Amniotic epithelial cell (primary cell): ENCODE measurements at places on chromosomes 7 and 10.
A peak's percentile ranks its signal among the peaks of the same experiment; 100 is the strongest.

- no peak for DNase-seq
Measured at GRCh38 chr10:124898471-124898870, 43.5 kb upstream of the ZRANB1 start.

DNA sequence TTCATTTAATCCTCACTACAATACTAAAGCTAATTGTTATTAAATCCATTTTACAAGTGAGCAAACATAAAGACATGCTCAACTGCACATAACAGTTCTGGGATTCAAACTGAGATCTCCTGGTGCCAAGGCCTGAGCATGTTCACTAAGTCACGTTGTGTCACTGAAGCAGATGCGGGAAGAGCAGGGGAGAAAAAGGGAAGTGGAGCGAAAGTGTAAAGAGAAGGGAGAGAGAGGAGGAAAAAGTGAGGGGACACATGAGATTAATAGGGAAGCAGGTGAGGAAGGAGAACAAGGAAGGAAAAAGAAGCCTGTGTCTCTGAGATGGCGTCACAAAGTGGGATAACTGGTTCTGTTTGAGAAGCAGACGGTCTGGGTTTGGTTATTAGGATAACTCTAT lies 38.9 kb upstream of the KAT6B start:
- no peak for DNase-seq

GRCh38 chr7:151540146-151540545 lies 20.5 kb upstream of the RHEB start:
- peak; percentile 32 for DNase-seq

DNA sequence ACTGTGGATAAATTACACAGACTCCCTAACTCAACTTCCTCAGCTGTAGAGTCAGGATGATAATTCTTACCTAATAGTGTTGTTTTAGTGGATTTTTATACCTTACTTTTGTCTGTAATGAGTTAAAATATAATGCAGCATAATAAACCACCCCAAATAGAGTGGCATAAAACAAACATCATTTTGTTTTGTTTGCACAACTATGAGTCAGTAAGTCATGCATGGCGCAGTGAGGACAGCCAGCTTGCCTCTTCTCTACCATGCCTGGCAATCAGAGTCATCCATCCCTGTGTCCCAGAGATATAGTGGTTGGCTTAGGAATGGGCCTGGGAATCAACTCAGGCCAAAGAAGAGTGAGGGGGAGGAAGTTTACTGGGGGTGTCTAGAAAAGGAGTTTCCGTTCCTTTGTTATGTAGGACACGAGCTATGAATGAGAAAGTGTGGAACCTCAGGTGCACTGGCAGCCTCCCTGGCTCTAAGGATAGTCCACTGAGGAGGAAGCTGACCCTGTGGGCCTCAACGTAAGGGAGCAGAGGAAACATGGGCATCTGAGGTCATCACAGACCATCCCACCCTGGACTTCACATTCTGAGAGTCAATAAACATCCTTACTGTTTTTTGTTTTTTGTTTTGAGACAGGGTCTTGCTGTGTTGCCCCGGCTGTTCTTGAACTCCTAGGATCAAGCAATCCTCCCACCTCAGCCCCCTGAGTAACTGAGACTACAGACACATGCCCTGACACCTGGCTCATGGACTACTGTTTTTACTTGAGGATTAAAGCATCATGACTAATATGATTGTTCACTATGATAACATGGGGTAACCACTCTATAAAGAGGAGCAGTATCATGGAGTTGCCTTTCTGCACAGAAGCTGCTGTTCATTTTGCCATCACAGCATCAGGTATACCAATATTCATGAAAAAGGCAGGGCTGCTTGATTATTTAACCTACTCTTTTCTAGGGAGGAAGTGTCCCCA lies 21.0 kb upstream of the GRB10 start:
- DNase-seq = peak; percentile 32

- peak; percentile 41 for DNase-seq
Measured at GRCh38 chr7:152351168-152351567, 84.6 kb downstream of the KMT2C start.

DNA sequence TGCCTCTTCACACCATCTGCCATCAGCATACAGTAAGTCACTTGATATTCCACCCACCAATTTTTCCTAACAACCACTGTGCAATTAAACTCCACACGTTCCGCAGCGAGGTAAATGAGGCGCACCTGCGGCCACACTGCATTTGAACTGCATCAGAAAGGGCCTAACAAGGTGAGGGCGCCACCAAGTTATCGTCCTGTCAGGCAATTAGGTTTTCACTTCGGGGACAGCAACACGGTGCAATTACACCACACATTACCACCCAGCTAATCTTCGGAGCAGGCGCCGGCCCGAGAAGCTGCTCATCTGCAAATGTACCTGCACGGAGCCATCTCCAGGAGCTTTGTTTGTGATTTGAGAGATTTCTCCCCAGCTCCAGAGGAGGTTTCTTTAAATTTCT lies 84.4 kb downstream of the EBF3 start:
- DNase-seq = no peak

DNA sequence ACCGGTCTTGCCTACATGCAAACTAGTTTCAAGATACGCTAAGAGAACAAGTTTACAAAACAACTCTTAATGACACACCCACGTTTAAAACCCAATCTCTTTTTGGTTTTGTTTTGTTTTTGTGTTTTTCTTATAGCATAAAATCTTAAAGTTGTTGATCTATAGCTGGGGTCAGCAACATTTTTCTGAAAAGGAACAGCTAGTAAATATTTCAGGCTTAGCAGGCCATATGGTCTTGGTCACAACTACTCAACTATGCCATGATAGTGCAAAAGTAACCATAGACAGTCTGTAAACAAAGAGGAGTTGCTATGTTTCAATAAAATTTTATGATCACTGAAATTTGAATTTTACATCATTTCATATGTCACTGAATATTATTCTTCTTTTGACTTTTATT lies 327.4 kb downstream of the AGMO start:
- no peak for DNase-seq

GRCh38 chr10:92081641-92082040 lies 158.1 kb downstream of the BTAF1 start:
- no peak for DNase-seq

- no peak for DNase-seq
Measured at GRCh38 chr10:31888442-31888841, 40.2 kb downstream of the ARHGAP12 start.

- DNase-seq = no peak
Measured at GRCh38 chr7:26159243-26159642, 7.2 kb downstream of the NFE2L3 start.

DNA sequence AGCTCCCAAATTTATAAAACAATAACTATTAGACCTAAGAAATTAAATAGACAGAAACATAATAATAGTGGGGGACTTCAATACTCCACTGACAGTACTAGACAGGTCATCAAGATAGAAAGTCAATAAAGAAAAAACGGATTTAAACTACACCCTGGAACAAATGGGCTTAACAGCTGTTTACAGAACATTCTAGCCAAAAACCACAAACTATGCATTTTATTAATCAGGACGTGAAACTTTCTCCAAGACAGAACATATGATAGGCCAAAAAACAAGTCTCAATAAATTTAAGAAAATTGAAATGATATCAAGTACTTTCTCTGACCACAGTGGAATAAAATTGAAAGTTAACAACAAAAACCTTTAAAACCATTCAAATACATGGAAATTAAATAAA lies 46.4 kb downstream of the ZNF680 start:
- no peak for DNase-seq

GRCh38 chr10:132428486-132428995 lies 31.5 kb downstream of the PWWP2B start:
- DNase-seq = no peak

DNA sequence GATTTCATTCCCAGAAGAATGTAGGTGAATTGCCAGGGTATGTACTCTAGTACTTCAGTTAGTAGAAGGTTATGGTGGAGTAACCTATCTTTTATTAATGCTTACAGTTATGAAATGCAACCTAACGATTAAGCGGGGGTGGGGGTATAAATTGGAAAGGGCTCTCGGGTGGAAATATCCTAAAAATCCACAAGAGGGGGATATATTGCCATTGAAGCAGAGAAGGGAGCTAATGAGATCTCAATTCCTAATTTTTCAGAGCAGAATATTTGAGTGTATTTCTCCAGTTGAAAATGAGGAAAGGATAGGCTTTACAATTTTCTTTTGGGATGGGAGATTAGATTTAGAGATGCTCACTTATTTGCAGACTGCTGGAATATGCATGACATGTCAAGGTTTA lies 90.8 kb downstream of the DNAJB9 start:
- DNase-seq = no peak

GRCh38 chr7:139648941-139649425 lies 125.5 kb downstream of the CLEC2L start:
- DNase-seq = no peak

DNA sequence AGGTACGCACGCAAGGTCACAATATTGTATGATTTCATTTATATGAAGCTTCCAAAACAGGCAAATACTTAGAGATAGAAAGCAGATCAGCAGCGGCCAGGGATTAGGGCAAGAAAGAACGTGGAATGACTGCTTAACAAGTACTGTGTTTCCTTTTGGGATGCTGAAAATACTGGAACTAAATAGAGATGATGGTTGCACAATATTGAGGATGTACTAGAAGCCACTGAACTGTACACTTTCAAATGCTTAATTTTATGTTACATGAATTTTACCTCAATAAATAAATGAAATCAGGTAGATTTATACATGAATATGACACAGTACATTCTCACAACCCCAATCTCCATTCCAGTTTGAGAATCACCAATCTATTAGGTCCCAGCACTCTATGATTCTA lies 15.6 kb downstream of the SEM1 start:
- no peak for DNase-seq

GRCh38 chr10:86443069-86443468 lies 76.5 kb upstream of the GRID1 start:
- peak; percentile 69 for DNase-seq

GRCh38 chr7:80347173-80347572 lies 164.7 kb downstream of the GNAT3 start:
- no peak for DNase-seq

DNA sequence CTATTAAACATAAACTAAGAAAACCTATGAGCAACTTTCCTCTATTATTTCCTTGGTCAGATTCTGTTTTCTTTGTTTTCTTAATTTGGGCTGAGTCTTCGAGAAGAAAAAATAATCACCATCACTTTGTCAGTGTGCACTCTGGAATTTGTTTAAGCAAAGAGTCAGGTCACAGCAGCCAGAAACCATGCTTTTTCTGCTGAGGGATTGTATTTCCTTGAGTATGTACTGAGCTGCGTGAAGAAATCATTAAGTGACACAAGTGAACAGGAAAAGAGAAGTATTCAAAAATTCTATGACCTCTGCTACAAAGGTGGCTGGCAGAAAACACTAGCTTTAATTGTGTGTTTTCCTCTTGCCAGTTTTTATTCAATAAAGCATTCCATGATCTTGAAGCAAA lies 249.6 kb downstream of the VTI1A start:
- DNase-seq = no peak
